Osteoblast (primary cell): ENCODE measurements at places on chromosomes 2 and 18. TPM values are rescaled to one million over a fixed set of nuclear protein-coding genes. Genes with fewer than 3 reads are reported as not detected.

The IL1R2 gene
- 0.36 and 0.88 TPM in 2 replicates for total RNA-seq

The FOXI3 gene
- not detected in 2 replicates for total RNA-seq

GRCh38 chr18:35141567-35142274, 99.1 kb upstream of the ZNF397 start:
- no peak for DNase-seq
- no peak overlapping the region for H3K4me3 ChIP-seq
- H3K36me3 ChIP-seq: no peaks in the 10 kb centered on the region
- no peaks in the 10 kb centered on the region for H3K27me3 ChIP-seq

- no peaks in the 10 kb centered on the region for H3K27me3 ChIP-seq
- H3K4me3 ChIP-seq: no peak overlapping the region
- H3K36me3 ChIP-seq: no peaks in the 10 kb centered on the region
- peak overlapping the region; percentile 30 for H3K27ac ChIP-seq
These were observed 52.6 kb downstream of the NCK2 start for GRCh38 chr2:105797298-105797819.

DNA sequence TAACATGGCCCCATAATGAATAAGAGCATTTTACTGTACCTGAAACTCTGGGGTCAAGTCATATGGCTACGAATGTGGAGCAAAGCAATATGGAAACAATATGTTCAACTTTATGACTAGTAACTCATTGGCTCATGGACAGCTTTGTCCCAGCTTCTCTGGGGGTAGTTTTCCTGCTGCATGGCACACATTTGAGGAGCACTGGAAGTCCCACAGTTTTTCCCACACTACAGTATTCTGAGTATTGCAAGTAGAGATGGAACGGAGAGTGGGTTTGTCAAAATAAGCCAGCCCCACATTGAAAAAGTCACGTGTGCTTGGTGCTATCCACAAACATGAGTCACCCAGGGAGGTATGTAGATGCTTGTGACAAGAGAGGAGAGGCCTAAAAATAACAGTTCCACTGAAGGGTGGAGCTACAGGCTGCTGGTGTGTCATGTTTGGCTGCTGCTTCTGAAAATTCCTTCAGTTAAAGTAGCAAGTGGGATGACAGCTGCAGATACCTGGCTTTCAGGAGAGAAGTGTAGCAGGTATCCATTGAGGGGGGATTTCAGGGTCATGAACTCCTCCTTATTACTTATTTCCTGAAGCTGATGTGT, 48.2 kb upstream of the CTAGE1 start:
- H3K36me3 ChIP-seq: no peaks in the 10 kb centered on the region
- H3K4me1 ChIP-seq: peaks cover 41% of the 10 kb centered on the region
- H3K4me3 ChIP-seq: peak overlapping the region; percentile 14
- no peaks in the 10 kb centered on the region for H3K27me3 ChIP-seq
- peak overlapping the region; percentile 97 for H3K27ac ChIP-seq
- peak; percentile 90 for DNase-seq
